ENCODE measurements at places on chromosomes 11 and 22. TPM values are rescaled to one million over a fixed set of nuclear protein-coding genes. Genes with fewer than 3 reads are reported as not detected.

GRCh38 chr11:115347106-115347505 is 157.1 kb downstream of the CADM1 start:
- DNase-seq = no peak

DNA sequence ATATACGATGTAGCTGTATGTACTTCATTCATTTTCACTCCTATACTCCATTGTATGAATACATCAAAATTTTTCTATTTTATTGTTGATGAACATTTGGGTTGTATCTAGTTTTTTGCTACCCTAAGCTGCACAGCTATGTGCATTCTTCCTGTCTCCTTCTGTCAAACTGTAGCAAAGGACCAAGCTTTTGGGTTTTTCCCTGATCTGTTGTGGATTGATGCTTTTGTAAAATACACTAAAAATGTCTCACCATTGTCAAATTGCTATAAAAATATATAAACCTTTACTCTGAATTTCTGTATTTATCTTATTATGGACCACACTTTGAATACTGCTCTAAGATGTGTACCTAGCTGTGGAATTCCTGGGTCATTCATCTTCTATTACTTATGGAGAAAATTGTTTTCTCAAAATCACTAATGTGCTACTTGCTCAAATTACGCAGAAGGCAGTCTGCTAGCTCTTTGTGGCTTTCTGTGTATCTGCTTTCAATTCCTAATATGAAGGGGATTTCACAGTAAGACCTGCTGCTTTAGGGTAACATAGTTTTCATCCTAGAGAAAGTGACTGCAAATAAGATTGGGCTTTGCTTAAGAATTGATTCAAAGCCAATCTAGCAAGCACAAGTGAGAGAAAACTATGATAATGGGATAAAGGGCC is 123.4 kb downstream of the CYP2R1 start:
- DNase-seq = no peak

GRCh38 chr11:99327527-99327926 is 306.8 kb downstream of the CNTN5 start:
- no peak for DNase-seq

- peak; percentile 40 for DNase-seq
These were observed 2.6 kb downstream of the CYTH4 start for GRCh38 chr22:37284805-37285355.

GRCh38 chr22:23847991-23848864 is 9.4 kb upstream of the DERL3 start:
- DNase-seq = no peak

DNA sequence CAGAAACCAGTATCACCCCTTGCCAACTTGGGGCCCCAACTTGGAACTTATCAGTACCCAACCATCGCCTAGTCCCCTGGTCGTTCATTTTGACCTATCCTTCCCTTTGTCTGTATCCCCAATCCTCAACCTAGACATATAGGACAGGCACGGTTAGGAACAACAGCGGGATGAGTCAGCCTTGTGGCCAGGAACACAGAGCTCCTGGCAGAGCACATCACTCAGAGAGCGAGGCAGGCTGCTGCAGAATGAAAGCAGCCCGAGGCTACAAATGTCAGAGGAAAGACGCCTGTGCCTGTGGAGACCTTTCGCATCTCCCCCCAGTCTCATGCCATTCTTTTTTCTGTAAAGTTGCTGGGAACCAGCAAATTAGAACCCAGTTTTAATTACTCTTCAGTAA is 14.6 kb downstream of the DKK3 start:
- no peak for DNase-seq

DNA sequence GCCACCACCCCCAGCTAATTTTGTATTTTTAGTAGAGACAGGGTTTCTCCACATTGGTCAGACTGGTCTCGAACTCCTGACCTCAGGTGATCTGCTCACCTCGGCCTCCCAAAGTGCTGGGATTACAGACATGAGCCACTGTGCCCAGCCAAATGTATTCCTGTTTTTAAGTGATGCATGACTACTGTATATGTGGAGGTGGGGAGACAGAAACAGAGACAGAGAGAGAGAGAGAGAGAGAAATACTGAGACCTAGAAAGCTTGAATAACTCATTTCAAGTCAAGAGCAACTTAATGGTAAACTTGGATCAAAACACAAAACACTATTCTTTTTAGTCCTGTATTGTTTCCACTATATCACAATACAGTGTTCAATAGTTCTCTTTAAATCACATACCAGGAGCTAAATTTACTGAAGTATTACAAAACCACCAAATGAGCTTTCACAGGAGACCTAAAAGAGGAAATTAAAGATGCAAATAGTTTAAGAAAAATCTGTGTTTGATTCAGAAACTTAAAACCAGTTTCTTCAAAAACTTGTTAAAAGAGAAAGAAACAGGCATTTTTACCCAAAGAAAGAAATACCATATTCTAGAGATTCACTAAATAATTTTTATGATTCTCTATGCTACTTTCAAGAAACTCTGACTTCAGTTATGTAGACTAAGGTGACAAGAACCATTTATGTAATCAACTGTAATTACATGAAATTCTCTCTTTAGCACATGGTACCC is 188.7 kb downstream of the ETS1 start:
- no peak for DNase-seq

GRCh38 chr22:44172370-44173108 is 8.2 kb upstream of the PARVG start:
- peak; percentile 52 for DNase-seq

- no peak for DNase-seq
These were observed 38.8 kb downstream of the PRDM11 start for GRCh38 chr11:45185228-45185729.

DNA sequence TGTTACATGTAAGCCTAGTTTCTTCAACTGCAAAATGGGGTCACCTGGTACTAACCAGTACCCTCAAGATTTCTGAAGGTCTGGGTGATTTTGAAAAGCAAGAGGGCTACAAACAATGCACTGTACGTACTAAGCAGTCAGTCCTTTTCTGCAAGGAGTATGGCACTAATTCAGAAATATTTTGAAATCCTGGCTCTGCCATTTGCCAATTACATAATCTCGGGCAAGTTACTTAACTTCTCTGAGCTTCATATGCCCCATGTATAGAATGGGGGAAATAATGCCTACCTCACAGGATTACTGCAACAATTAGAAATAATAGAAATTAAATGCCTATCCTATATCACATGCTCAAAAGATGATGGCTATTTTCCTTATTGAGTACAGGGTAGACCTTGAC is 60.7 kb upstream of the CCDC89 start:
- no peak for DNase-seq

DNA sequence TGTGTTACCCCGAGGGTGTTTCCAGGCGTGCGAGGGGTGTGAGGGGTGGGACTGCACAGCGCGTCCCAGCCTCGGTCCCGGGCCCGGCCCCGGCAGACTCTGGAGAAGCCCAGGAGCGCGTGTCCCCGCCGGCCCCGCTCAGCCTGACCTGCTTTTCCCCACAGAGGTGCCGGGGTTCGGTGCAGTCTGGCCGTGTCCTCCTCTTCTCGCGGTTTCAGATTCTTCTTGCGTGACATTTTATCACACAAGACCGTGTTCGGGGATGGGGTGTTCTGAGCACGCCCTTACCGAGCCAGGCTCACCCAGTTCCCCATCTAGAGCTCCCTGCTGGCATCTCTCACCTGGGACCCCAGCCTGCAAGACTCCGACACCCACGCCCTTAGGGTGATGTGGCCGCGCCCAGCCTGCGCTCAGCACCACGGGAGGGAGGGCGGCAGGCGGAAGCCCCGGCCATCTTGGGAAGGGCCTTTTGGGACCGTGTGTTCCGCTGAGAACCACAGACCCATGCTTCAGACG is 775.6 kb downstream of the BRD1 start:
- no peak for DNase-seq

- no peak for DNase-seq
These were observed 27.2 kb downstream of the SHANK3 start for GRCh38 chr22:50699756-50700386.

- no peak for DNase-seq
These were observed 54.7 kb downstream of the PHF21B start for GRCh38 chr22:44955102-44955501.

DNA sequence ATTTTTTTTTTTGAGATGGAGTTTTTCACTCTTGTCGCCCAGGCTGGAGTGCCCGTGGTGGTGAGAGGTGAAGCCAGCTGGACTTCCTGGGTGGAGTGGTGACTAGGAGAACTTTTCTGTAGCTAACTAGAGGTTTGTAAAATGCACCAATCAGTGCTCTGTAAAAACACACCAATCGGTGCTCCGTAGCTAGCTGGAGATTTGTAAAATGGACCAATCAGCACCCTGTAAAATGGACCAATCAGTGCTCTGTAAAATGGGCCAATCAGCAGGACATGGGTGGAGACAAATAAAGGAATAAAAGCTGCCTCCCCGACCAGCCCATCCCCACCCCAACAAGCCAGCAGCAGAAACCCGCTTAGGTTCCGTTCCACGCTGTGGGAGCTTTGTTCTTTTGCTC is 4.4 kb upstream of the RAPSN start:
- DNase-seq = no peak

DNA sequence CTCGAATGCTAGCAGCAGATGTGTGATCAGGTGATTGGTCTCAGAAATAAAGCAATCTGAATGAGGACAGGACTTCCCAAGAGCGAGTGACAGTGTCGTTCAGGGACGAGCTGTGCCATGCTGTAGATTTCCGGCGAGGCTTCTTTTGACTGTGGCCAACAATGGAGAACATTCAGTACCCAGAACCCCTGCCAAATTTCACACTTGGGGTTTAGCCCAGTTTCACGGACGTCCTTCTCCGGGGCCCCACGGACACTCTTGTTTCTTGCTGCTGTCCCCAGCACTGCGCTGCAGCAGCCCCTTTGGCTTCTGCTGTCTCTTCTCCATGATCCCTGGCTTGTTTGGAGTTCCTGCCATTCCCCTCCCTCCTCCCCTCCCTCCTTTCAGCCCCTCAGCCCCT is 115.1 kb upstream of the GRAMD1B start:
- DNase-seq = no peak

GRCh38 chr22:44566911-44567310 is 68.9 kb upstream of the RTL6 start:
- DNase-seq = no peak

- peak; percentile 31 for DNase-seq
These were observed 171.0 kb downstream of the NELL1 start for GRCh38 chr11:20840341-20840740.

- DNase-seq = no peak
These were observed 11.0 kb upstream of the SHANK2 start for GRCh38 chr11:71263386-71263785.

- DNase-seq = no peak
These were observed 90.0 kb downstream of the GRIK4 start for GRCh38 chr11:120601536-120601935.

DNA sequence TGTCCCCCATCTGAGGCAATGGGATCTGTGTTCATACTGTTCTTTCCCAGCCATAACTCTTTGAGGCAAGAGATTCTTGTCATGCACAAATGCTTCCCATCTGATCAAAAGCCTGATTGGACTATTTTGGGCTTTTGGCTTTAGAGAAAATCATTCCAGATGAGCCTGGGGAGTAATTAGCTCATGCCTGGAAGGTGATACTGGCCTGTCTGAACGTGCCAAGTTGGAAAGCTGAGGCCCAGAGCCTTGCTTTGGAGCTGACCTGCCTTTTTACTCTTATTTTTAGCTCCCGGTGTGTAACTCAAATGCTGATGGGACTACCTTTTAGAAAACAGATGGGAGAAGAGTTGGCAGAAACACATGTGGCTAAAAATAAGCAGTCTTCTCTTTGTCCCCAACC is 105.0 kb downstream of the DBX1 start:
- DNase-seq = no peak

DNA sequence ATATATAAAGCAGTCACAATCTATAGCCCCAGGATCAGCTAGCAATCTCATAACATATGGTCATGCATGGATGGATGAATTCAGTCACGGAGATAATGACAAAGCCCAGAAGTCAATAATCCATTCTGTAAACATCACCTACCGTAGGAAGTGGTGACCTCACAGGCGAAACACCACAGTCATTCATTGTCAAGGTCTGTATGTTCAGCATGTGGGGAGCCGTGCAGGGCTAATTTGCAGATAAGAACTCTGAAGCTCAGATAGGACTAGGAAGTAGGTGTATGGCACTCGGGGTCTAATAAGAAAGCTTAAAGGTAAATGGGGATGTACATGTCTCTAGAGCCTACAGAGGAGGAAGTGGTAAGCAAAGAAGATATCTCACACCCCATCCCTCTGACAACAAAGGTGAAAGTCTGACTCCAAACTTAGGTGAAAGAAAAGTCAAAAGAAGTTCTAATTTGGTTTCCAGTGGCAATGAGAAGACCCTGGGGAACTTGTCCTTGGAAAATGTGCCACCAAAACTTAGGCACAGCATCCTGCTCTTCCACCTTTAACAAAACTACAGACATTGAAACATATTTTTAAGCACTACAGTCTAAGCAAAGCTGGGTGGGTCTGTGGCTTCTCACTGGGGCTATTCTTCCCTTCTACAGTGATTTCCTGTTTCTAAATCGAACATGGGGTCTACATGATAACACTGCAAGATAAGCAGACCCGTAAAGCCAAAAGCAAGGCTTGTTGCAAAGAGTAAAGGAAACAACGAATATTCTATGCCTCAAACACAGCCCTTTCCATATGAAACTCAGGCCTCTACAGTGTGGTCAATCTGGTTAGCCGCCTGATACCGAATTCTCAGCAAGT is 5.2 kb downstream of the CRTAM start:
- DNase-seq = no peak

HDAC10 gene
- total RNA-seq = 74.1 TPM

XKR3 gene
- not detected for total RNA-seq

FBLN1 gene
- 210 TPM for total RNA-seq

OR51B4 gene
- not detected for total RNA-seq

ENTHD1 gene
- total RNA-seq = not detected

OR51B5 gene
- total RNA-seq = not detected

MMP7 gene
- total RNA-seq = 1.3 TPM

TMA7B gene
- total RNA-seq = not detected

EMID1 gene
- total RNA-seq = 15.8 TPM

KCNQ1 gene
- 86.8 TPM for total RNA-seq

TLCD5 gene
- 8.6 TPM for total RNA-seq

MYBPC3 gene
- total RNA-seq = 0.73 TPM

GLYATL1 gene
- total RNA-seq = 0.73 TPM
